Fibroblast of skin of right quadriceps (primary cell): ENCODE measurements at places on chromosomes 2 and 18.
A peak's percentile ranks its signal among the peaks of the same experiment; 100 is the strongest.

DNA sequence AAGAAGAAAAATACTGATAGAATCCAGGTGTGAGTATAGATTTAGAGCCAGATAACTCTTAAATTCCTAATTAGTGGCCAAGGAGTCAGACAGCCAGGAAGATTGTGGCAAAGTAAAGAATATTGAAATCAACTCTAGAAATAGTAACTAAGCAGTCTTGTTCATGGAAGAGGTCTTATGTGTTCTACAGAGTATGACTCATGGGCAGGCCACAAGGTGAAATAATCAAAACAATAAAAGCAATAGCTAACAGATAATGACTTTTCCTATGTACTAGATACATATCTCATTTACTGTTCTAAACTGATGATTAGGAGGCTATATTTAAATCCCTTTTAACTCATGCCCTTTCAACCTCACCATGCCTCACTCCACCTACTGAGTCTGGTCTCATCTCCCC lies 227.4 kb upstream of the COL3A1 start:
- peak; percentile 31 for DNase-seq

DNA sequence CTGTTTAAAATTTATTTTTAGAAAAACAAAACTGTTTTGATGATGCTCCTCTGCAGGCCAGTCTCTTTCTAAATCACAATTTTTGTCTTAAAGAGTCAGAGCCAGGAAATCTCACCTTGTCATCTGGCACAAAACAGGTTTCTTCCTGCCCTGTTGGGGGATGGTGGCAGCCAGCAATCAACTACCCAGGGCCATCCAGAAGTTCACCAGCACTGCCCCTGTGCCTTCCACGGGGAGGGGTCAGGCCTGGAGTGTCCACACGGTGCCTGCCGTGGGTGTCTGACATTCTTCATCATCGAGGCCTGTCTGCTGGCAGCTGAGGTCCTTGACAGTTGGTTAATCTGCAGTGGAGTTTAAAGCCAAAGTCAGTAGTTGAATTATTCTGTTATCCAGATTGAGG lies 40.0 kb upstream of the BMP10 start:
- DNase-seq, result no peak

DNA sequence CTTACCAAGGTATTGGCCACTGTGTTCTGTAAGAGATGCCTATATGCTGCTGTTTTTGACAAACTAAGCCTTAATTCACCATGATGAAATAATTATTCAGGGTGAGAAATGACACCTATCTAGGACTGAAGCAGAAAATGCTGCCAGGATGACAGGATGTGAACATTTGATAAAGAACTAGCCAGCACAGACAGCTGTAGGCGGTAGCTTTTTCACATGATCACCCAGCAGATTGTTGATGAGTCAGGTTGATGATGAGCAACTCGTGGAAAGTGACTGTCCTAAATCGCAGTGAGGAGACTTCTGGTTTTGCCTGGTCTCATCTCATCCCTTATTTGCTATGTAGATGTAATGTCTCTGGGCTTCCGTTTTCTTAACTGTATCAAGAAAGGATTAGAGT lies 144.1 kb downstream of the PRPF40A start:
- peak; percentile 89 for DNase-seq

DNA sequence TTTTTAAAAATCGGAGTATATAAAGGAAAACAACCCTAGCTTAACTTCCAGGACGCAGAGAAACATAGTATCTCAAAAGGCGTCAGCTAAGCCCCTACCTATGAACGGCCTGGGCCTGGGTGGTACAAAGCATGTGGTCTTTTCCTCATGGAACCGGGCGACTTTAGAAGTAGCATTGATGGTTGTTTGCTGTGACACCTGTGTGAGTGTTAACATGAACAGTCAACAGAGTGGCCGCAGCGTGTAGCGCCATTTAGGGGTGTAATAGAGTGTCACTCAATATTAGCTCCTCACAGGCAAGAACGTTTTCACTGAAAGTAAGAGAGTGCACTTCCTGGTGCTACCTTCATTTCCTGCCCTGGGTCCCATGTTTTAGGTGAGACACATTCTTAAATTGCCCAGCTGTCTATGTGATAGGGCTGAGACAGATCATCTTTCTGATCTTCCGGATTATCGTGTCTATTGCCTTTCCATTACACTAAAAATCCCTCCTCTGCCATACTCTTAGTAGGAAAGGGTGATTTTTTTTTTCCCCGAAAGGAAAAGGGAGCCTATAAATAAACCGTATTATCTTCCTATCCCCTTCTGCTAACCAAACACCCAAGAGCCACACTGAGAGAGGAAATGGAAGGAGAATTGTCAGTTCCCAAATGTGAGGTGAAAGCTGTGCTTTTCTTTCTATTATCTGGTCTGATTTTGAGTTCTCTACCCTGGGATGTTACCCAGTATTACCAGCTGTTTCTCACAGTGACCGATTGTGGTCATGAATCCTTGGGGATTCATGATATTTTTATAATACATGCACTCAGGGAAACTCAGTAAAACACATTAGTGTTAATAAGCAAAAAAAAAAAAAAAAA lies 1.3 kb downstream of the GORASP2 start:
- peak; percentile 19 for DNase-seq

- no peak for DNase-seq
Measured at GRCh38 chr18:11943551-11943950, 35.4 kb upstream of the MPPE1 start.

DNA sequence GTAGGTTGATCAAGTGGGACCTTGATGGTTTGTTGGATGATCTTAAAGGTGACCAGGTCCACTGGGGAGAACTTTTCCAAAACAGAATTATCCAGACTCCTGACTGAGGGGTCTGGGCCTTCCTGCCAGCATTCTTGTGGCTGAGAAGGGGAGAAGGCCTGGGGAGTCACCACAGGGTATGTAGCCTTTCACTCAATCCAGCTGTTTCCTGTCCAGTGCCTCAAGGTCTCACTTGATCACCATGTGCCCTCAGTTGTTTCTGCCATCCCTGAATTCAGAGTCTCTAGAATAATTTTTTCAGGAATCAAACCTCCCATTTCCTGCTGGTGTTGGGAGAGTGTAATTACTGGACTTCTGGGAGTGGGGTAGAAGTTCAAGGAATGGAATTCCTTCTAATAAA lies 54.4 kb upstream of the TANC1 start:
- DNase-seq, result no peak

GRCh38 chr2:18404708-18405107 lies 155.7 kb downstream of the RDH14 start:
- DNase-seq, result peak; percentile 45
